ENCODE measurements at places on chromosomes 5 and 9.

DNA sequence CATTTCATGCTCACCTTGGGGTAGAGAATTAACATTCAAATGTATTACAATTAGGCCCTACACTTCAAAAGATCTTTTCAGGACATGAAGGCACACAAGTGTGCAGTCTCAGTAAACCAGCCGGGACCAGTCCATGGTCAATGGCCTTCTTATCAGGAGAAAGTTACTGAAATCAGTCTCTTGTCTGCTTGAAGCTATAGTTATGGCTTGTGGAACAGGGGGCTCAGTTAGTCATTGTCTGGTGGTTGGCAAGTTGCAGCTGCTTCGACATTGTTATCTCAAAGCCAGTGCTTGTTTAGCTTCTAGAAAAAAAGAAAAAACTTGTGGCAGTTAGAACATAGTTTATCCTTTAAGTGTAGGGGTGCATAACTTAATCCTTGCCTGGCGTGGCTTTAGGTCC, 213.1 kb upstream of the ACO1 start:
- no peak for DNase-seq

DNA sequence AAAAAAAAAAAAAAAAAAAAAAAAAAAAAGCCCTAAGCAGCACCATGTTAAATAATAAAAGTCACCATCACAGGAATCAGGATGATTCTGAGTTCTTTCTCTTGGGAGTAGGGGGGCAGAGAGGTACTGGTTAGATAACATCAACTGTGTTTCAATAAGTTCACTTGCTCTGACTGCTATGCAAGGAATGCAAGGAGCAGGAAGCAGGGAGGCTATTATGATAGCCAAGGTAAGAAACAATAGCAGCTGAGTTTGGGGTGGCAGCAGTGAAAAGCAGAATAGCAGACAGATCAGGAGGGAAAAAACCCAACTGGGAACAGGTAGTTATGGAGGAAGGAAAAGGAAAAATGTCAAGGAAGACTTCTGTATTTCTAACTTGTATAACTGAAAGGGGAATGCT, 8.2 kb downstream of the CEP120 start:
- DNase-seq: no peak

DNA sequence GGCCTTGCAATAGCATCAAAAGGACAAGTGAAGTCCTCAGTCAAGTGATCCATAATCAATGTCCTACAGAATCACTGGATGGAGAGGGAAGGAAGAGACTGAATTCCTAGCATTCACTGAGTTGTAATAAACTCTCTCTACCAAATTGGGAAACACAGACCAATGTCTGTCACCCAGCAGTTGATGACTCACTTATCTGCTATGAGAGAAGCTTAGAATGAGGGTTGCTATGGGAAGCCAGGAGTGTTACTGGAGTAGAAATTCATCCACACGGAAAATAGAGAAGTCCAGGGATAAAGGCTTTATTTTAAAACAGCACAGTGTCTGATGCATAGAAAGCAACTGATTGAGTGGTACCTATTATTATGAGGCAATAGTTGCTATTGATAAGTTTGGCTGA, 407.4 kb downstream of the BRINP1 start:
- no peak for DNase-seq

- peak; percentile 18 for DNase-seq
Measured at GRCh38 chr5:96957254-96958049, 21.6 kb downstream of the LNPEP start.

GRCh38 chr5:77029376-77029885, 773 bp upstream of the AGGF1 start:
- DNase-seq: no peak

DNA sequence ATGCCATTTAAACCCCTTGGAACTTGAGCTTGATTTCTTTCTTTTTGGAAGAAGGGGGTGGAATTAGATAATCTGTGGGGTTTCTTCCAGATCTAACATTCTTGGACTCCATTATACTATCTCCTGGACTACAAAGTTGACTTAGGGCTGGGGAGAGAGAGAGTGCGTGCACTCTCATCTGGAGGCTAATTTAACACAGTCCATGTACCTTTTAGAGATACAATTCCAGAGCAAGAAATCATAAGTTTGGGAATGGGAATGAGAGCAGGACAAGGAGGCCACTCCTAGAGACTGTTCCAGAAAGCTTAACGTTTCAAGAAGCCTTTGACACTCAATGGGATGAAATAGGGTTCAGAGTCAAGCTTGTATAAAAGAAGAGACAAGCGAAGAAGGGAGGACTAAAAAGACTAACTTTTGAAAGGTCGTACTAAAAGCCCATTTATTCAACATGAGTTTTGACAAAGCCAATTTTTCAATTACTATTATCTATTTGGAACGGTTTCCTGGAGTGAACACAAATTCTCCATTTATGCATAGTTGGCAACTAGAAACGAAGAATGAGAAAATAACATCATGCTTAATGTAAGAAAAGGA, 83.4 kb downstream of the ACTL7B start:
- no peak for DNase-seq

- DNase-seq: no peak
Measured at GRCh38 chr9:130255631-130256134, 9.9 kb upstream of the HMCN2 start.
